Activated naive CD4-positive, alpha-beta T cell treated with anti-CD3 and anti-CD28 coated beads, Interleukin-2, amount 50 U/mL, for 72 hours (primary cell): ENCODE measurements at places on chromosomes 6 and 20. TPM values are rescaled to one million over a fixed set of nuclear protein-coding genes. Genes with fewer than 3 reads are reported as not detected.

The PRDM1 gene
- 7.7 TPM for total RNA-seq

The RAET1G gene
- total RNA-seq: not detected

The IL20RA gene
- not detected for total RNA-seq

The TRIM15 gene
- 1.6 TPM for total RNA-seq

The FNDC11 gene
- 0.10 TPM for total RNA-seq

The ECT2L gene
- total RNA-seq: not detected

The PTCRA gene
- total RNA-seq: not detected

The PEX3 gene
- 50.0 TPM for total RNA-seq

The SYNGAP1 gene
- total RNA-seq: 71.7 TPM

The MCM3 gene
- 276 TPM for total RNA-seq

The FAM83B gene
- not detected for total RNA-seq

The RNF114 gene
- total RNA-seq: 60.9 TPM

The RGS17 gene
- total RNA-seq: not detected

The CTCFL gene
- not detected for total RNA-seq

The GHRH gene
- not detected for total RNA-seq

The GPR63 gene
- total RNA-seq: 0.41 TPM

The CALHM4 gene
- not detected for total RNA-seq

The C6orf58 gene
- not detected for total RNA-seq

The MEP1A gene
- not detected for total RNA-seq

The PDE7B gene
- total RNA-seq: 0.93 TPM

The TCP11 gene
- not detected for total RNA-seq

- DNase-seq: no peak
Observed at GRCh38 chr6:7446619-7447325, 57.2 kb downstream of the RIOK1 start.

DNA sequence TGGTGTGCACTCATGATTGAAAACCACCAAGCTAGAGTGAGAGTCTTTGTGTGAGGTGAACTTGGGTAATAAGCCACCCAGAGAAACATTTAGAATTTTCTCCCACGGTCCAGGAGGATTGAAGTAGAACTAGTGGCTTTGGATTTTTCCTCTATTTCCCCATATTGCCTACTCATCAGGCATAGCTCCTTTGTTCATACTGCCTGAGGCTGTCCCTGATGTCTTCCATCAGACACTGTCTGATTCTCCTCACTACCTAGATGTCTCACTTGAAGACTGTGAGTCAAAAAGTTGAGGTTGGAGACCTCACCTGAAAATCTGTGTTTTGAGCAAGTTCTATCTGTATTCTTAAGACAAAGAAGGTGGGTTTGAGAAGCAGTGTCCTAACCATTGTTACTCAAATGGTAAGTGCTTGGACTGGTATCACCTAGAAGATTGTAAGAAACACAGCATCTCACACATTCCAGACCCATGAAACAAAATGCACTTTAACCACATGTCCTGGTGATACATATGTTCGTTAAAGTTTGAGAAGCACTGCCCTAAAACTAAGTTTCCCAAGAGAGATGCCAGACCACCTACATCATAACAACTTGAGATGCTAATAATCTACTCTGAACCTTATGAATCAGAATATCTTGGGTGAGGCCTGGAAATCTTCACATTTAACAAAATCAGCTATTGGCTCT, 523.4 kb upstream of the BTBD3 start:
- DNase-seq: no peak

- no peak for DNase-seq
Observed at GRCh38 chr6:31710523-31711219, 4.0 kb downstream of the LY6G6F start.

GRCh38 chr20:54657268-54657826, 182.0 kb downstream of the DOK5 start:
- no peak for DNase-seq

DNA sequence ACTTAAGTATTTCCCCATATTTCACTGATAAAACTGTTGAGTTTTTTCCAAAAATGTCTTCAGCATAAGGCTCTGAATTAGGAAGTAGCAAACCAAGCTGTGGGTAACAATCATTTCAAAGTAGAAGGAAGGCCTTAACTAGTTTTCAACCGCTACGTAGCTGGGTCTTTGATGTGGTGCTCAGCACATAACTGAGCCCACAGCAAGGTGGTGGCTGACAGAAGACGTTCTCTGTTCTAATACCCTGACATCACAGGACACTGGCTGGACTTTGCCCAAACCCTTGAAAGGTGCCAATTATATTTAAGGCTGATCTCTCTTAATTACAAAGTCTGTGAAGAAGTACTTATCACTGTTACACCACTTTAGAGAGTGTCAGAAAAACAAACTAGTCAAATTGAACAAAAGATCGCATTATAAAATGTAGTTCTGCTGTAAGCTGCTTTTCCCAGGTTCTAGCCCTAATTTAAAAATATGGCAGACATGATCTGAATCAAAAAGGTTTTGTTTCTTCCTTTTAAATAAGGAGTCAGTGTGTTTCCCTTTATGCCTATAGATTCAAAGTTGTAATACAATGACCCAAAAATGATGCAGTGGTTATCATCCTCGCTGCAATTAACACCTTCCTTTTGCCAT, 26.7 kb downstream of the MAN1A1 start:
- DNase-seq: peak; percentile 26

- DNase-seq: no peak
Observed at GRCh38 chr6:158417760-158418098, 105.5 kb downstream of the TULP4 start.

DNA sequence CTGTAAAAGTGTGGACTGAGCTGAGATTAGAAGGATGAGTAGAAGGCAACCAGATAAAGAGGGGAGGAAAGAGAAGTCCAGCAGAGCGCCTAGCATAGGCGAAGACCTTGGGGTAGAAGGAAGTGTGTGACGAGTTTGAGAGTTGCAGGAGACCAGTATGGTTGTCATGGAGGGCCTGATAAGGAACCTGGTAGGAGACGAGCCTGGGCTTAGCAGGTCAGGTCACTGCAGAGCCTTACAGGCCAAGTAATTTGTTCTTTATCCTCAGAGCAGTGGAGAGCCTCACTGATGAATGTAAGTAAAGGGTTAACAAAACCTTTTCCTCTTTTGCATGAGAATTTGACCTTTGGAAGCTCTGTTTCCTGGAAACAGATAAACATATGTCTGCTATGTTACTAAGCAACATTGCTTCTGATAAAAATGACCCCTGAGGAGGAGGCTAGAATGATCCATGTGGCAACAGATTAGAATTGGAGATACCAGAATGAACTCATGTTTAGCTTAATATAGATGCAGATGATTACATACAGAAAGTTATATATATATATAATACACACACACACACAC, 2.9 kb upstream of the TMEM74B start:
- DNase-seq: no peak

GRCh38 chr20:62406635-62407176, 379 bp downstream of the CABLES2 start:
- no peak for DNase-seq

DNA sequence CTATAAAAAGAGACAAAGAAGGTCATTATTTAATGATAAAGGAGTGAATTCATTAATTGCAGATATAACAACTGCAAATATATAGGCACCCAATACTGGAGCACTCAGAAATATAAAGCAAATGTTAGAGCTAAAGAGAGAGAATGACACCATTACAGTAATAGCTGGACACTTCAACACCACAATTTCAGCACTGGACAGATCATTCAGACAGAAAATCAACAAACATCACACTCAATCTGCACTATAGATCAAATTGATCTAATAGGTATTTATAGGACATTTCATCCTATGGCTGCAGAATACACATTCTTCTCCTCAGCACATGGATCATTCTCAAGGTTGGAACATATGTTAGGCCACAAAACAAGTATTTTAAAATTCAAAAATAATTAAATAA, 72.7 kb downstream of the MAP7 start:
- DNase-seq: no peak

DNA sequence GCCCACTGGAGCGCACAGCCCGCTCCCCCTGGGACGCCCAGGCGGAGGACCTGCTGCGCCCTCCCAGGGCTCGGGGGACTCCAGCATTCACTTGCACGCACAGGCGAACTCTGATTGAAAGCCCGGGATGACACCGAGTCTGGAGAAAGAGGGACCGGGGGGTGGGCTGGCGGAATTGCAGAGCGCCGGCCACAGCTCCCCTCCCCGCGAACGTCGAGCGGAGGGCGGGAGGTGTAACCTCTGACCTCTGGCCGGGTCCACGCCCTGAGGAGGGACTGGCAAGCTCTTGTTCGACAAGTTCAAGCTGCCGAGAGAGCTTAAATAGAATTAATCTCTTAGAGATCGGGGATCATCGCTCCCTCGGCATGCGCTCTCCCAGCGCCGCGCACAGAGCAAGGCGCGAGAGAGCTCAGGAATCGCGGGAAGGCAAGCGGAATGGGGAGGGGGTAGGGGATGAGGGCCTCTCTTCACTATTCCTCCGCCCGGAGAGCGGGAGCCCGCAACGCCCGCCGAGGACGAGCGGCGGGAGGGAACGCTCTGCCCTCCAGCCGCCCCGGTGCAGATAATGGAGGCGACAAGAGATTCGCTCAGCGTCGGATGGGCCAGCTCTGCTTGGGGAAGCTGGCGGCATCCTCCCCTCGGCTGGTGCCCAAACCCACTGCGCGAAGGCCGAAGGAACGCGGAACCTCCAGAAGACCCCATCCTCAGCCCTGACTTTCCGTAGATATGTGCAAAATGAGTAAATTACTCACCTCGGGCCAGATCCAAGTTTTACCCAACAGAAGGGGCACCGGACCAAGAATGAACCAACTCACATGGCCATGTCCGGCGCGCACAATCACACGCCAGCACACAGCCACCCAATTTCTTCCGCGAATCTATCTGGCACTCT, 761 bp upstream of the NR2E1 start:
- no peak for DNase-seq

DNA sequence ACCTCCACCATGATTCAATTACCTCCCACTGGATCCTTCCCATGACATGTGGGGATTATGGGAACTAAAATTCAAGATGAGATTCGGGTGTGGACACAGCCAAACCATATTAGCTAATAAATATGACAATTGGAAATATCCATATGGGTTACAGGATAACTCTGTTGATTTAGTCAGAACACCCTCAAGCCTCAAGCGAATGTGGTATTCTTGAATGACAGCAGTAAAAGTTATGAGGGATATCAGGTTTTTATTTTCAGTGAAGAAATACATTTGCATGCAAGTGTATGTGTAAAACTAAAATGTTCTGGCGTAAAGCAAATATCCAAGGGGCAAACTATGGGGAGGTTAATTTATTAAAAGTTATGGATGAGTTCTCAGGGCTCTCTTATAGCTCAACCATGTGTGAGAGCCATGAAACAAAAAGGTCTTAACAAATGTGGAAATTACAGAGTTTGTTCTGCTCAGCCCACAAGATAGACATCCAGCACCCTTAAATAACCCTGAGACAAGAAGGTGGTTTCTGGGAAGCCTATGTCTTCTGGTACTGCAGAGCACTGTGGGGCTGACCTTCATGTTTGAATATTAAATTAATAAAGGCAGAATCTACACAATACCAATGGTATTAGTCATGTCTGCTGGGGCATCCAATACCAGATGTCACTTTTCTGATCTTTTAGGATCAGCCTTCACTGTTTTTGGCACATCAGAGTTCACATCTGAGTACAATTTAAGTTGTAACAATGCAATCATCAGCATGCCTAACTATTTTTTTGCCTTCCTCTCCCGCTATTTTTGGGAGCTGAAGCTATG, 370.5 kb upstream of the RSPO3 start:
- no peak for DNase-seq

GRCh38 chr20:41697861-41698559, 79.8 kb upstream of the CHD6 start:
- no peak for DNase-seq

GRCh38 chr6:39102821-39103136, 12.2 kb downstream of the SAYSD1 start:
- no peak for DNase-seq

- no peak for DNase-seq
Observed at GRCh38 chr6:54194067-54194466, 82.8 kb downstream of the MLIP start.

GRCh38 chr6:134021396-134022122, 30.9 kb downstream of the SLC2A12 start:
- DNase-seq: no peak

GRCh38 chr6:23518294-23518693, 607.7 kb upstream of the NRSN1 start:
- no peak for DNase-seq

DNA sequence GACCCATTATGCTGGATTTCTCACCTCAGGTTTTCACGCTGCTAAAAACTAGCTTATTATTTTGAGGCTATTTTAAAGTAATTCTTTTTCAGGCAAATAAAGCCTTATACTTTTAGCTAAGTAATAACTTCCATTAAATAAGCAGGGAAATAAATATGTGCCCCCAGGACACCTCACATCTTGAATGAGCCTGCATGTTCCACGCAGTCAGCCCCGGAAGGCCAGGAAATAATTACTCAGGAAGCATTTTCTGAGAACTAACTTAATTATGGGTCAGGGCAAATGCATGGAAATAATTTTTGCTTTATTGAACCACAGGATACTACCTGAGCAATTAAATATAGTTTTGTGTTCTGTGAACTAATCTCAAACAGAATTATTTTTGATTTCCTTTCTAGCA, 41.1 kb downstream of the STX7 start:
- DNase-seq: no peak

- no peak for DNase-seq
Observed at GRCh38 chr6:143286251-143286795, 164.2 kb downstream of the ADAT2 start.

GRCh38 chr6:18154507-18155149, at the start of gene TPMT:
TPMT (minus strand) TSS chr6:18155077; CDS start chr6:18149127, 5,950 bp downstream.
- no peak for DNase-seq

GRCh38 chr20:44803383-44803941, 6.9 kb downstream of the RIMS4 start:
- DNase-seq: no peak

GRCh38 chr6:40627316-40627715, 40.2 kb upstream of the LRFN2 start:
- DNase-seq: no peak

- DNase-seq: no peak
Observed at GRCh38 chr6:5905431-5906339, 101.0 kb downstream of the NRN1 start.

- DNase-seq: no peak
Observed at GRCh38 chr6:67458265-67458664, 1176.8 kb upstream of the ADGRB3 start.

DNA sequence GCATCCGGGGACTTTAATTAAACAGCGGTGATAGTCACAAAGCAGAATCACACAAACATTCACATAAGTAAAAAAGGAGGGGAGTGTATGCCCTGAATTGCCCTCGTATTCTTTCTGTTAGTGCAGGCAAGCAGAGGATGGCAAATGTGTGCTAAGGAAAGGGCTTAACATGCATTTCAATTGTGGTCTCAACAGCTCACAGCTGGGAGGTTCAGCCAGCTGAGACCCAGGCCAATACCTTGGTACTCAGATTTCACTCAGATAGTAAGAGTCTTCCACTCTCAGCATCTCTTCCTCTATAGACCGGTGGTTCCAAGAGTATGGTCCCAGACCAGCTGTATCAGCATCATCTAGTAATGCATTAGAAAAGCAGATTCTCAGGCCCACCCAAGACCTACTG, 215.1 kb downstream of the PHACTR1 start:
- no peak for DNase-seq

DNA sequence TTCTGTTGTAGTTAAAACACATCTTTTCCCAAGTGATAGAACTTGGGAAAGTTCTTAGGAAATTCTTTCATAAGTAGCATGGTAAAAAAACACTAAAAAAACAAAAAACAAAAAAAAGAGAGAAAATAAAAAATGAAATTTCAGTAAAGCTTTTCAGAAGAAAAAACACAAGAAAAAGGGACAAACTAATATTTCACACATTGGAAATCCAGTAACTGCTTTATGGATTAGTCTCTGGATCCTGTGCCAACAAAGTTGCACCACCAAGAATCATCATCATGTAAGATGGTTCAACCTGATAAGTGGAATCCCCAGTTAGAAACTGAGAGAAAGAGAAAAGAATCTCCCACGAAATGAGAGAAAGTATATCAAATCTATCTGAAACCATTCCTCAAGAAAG, 144.2 kb downstream of the GMDS start:
- DNase-seq: no peak
